DMS79 (cell line): ENCODE measurements at places on chromosomes 2 and 18.

DNA sequence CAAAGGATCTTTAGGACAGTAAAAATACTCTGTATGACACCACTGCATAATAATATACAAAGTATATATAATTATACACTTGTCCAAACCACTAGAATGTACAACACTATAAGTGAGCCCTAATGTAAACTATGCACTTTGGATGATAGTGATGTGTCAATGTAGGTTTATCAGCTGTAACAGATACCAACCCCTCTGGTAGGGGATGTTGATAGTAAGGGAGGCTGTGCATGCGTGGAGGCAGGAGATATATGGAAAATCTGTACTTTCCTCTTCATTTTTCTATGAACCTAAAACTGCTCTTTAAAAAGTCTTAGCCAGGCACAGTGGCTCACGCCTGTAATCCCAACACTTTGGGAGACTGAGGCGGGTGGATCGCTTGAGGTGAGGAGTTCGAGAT, 37.5 kb upstream of the SP3 start:
- DNase-seq = no peak

DNA sequence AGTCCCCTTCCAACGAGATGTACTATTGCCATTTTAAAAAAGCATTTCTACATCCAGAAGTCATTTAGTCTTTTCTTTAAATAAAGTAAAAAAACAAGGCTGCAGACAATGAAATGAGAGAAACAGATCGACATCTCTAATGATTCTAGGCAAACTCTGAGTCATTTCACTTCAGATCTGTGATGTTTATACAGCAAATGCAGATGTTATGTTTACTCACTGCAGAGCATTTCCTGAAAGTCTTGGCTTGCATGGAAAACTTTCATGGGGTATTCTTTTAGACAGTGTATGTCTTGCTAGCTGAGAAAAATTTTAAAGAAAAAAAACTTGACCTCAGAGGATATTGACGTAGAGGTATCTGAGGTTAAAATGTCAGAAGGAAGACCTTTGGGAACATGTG, 797.4 kb downstream of the CNTNAP5 start:
- DNase-seq = no peak

GRCh38 chr2:218125095-218125494, 733 bp upstream of the CXCR2 start:
- no peak for DNase-seq

DNA sequence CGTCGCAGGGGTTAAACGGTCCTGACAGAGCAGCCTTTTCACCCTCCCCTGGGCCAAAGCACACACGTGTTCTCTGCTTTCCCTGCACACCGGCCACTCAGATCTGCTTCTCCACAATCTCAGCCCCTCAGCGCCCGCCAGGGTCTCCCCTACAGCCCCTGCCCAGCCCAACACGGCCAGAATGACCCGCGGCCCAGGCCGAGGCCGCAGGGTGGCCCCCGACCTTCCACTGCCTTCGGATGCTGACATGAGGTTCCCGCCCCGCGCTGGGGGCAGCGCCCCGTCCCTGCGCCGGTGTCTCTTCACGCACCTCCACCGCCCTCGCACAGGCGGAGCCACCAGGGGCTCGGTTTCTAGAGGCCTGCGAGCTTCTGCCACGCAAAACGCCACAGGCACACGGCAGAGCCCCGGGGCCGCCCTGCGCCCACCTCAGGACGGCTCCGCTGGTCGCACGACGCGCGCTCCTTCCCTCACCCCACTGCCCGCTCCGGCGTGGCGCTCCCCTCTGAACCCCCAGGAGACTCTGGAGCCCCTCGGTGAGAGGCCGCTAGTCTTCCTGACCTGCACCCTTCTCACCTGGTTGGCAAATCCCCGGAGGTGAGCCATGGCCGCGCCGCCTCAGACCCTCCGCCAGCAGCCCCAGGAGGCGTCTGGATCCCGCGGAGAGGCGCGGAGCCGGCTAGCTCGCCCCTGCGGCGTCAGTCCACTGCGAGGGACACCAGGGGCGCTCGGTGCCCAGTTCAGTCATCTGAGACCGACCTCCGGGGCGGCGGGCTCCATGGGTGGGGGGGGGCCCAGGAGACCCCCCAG, 749 bp downstream of the STK25 start:
- no peak for DNase-seq

DNA sequence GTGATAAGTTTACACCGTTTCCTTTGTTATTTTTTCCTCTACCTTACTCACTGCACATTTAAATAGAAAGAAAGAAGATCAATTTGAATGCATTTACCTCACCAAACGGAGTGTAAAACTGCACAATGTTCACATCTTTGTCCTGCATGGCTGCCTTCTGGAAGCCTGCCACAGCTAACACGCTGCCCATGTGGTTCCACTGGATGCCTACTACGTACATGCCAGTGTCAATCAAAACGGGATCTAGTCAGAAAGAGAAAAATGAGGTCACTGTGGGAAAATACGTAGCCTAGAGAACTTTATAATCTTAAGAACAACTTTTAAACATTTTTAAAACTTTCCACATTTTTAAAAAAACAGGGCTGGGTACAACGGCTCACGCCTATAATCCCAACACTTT, 16.4 kb downstream of the WDR35 start:
- no peak for DNase-seq

GRCh38 chr18:22542406-22542835, 124.7 kb upstream of the CTAGE1 start:
- no peak for DNase-seq

DNA sequence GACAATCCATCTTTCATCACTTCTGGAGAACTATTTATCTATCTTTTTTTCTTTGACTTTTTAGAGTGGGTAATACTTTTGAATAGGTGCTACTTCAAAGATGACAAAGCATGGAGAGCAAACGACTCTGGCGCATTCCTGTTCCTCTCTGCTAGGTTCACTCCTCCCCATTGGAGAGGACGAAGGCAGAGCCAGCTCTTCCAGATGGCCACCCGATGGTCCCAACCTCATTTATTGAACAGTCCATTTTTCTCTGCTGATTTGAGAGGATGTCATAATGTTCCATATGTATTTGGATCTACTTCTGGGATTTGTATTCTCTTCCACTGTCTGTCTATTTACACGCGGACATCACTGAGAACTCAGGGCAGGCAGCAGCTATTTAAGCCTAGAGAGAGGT, 284.3 kb upstream of the CXCR4 start:
- no peak for DNase-seq

DNA sequence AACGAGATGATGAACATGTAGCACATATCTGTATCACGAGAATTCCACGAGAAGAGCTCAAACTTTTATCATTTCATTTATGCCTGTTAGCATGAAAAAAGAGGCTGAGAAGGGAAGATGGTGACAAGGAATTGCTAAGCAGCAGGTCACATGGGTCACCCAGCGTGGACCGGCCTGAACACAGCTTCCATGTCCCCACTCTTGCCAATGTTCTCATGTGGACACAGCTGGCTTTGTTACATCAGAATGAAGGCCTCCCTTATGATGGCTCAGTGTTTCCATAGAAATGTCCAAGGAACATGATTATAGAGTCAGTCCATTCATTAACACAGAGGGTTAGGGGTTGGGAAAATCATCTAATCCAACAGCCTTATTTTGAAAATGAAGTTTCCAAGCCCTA, 215.4 kb downstream of the CMPK2 start:
- DNase-seq = no peak

GRCh38 chr2:49767316-49767715, 613.0 kb upstream of the FSHR start:
- DNase-seq = no peak

DNA sequence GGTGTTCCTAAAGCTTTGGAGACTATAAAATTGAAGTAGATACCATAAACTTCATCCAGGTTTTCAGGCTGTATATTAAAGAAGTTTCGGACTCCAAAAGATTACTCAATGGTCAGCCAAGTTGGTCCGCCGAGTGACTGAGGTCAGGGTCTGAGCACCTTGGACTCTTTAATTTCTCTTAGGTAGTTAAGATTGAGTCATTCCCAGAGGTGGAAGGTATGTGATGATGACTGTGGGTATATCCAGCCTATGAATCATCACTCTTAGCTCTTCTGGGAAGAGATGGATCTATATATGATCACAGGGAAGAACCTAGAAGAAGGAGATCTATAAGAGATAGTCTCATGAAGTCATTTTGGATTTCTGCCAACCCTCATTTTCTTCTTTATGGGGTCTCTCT, 3.3 kb downstream of the ITGA6 start:
- no peak for DNase-seq

GRCh38 chr2:206296128-206296527, 21.7 kb downstream of the ZDBF2 start:
- DNase-seq = no peak

GRCh38 chr2:223041527-223042109, 10.4 kb upstream of the KCNE4 start:
- DNase-seq = no peak

GRCh38 chr18:9760641-9761040, 52.5 kb downstream of the RAB31 start:
- DNase-seq = no peak

GRCh38 chr18:78873926-78874500, 105.6 kb upstream of the SALL3 start:
- no peak for DNase-seq

DNA sequence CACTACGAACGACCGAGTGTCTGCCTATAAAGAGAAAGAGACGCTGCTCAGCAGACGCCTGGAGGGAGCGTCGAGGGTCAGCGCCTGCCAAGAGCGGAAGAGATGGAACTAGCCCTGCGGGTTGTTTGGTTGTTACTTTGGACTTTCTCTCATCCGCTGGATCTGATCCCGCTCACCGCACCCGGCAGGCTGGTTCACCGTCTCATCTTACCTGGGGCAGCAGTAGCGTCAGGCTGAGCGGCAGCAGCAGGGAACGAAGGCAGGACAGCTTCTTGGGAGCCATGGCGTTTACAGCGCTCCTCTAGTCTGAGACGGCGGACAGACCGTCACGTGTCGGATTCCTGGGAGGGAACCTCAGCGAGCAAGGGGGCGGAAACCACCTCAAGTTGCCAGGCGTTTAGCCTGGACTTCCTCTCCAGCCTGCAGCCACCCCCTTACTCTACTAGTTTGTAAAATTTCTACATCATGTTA, 1.9 kb downstream of the GLB1L start:
- DNase-seq = no peak

- DNase-seq = no peak
Observed at GRCh38 chr2:203379156-203379555, 51.0 kb downstream of the ABI2 start.

DNA sequence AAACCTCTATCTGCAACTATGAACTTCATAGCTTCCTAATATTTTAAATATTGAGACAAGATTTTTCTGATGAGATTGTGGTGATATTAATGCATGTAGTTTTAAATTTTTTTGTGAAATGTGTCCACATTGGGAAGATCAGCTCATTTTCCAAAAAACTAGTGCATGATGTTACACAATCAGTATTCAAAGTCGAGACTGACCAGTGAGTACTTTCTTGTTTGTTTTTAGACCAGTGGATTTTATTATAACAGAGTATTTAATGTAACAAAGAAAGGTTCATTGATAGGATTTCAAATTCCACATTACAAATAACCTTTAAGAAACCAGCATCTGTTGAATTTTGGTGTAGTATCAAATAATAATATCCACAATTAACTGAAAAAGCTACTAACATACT, 99.3 kb downstream of the TTC27 start:
- no peak for DNase-seq

GRCh38 chr2:145919477-145919876, 1399.6 kb upstream of the ZEB2 start:
- no peak for DNase-seq

DNA sequence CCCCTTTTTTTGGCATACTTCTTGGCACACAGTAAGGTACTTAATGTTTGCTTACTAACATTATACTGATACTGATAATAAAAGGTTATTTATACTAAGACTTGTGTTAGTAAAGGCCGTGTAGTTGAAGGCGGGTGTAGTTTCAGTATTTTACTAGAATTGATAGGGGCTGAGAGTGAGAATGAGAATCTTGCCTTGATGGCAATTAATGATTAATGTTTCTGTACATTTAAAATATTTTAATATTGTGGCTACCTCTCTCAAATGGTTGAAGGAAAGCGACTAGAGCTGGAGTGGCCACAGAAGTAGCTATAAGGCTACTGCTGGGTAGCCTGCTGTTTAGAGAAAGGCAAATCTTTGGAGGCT, 29.3 kb downstream of the PELI1 start:
- DNase-seq = no peak

DNA sequence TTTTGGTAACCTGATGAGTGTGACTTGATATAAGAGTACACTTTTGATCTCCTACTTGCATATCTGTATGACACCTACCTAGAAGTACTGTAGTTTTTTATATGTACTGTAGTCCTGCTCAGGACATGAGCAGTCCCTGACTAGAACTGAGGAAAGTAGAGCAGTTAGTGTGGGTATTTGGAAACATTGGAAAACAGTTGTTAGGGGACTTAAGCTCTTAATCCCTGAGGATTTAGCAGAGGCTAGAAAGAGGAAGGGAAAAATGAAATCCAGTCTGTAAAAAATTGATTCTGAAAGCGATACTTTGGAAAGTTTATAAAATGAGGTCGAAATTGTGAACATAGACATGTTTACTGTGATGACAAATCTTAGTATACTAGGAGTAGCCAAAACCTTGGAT, 125.6 kb downstream of the NCOA1 start:
- no peak for DNase-seq

DNA sequence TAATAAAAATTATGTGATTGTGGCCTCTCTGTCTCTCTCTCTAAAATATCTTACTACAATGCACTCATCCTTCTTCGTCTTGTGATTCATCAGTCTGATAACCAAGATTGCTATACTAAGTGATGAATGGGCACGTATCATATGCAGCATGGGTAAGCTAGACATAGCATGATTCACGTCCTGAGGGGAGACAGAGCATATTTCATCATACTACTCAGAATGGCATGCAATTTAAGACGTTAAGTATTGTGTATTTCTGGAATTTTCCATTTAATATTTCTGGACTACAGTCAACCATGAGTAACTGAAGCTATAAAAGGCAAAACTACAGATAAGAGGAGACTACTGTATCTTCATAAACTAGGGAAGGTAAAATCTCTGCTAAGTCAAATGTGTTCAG, 97.0 kb upstream of the CD226 start:
- DNase-seq = no peak

DNA sequence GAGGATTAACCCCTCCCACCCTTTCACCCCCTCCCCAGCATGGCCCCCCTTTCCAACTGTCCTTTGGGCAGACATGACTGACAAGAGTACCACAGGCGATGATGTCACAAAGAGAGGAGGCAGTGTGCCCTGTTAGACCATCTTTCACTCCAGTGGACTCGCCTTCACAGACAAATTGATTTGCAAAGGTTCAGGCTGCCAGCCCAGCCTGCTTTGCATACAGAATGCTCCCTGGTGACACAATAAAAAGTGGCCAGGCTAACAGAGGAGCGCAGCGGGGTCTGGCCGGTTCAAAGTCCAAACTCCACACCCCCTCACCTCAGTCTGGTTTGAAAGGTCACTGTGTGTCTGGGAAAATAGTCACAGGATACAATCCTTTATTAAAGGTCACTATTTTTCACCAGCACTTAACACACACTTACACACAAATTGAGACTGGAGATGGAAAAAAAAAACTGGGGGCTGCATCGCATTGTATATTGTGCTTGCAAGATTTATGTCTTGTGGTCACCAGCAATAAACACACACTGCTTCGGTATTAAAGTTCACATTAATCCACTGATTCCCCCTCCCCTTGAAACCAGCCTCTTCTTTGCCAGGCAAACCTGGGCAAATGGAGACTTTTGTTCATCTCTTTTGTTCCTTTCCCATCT, 236.9 kb downstream of the BCL11A start:
- no peak for DNase-seq

- no peak for DNase-seq
Observed at GRCh38 chr2:210954386-210954907, 398.0 kb downstream of the CPS1 start.

- no peak for DNase-seq
Observed at GRCh38 chr18:55024564-55024963, 65.3 kb upstream of the CCDC68 start.
